GF-D8 (cell line): ENCODE measurements at places on chromosomes 11 and 22.

GRCh38 chr11:75527130-75527529, 1.4 kb upstream of the GDPD5 start:
- DNase-seq: no peak

GRCh38 chr11:7551571-7551970, 37.8 kb downstream of the PPFIBP2 start:
- DNase-seq: no peak

GRCh38 chr11:78338702-78339101, 78.9 kb downstream of the GAB2 start:
- no peak for DNase-seq

DNA sequence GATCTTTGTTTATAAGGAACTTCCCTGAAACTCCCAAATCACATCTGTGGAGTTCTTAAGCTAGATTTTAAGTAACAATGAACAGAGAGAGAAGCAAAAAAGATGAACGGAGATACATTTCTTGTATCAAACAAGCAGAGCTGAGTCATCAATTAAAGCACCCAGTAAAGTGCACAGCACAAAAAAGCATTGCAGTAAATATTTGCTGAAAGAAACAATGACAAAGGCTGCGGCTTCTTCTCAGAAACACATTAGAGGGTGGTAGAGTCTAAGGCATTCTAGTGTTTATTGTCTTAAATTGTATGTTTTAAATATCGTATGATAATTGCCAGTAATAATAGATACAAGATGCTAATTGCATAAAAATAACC, 941.6 kb upstream of the CHORDC1 start:
- no peak for DNase-seq

DNA sequence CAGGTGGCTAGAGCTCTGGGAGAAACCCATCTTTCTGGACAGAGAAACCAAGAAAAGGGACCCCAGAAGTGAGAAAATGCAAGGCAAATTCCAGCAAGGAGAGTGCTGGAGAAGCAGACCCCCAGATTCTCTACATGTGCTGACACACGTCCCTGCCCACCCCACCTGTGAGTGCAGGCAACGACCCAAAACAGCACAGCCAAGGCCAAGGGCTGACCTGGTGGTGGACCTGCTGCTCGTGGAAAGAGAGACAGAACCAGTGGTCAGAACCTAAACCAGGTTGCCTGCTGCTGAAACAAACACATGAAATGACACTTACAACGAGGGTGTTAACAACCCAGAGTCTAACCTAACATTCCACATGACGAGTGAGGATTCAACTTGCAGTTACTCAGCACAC, 24.6 kb downstream of the TRMU start:
- DNase-seq: no peak

- DNase-seq: no peak
Measured at GRCh38 chr11:43688394-43688793, 7.9 kb downstream of the HSD17B12 start.

GRCh38 chr22:27463121-27463660, 338.4 kb downstream of the MN1 start:
- DNase-seq: no peak

GRCh38 chr11:118918128-118918685, 7.5 kb downstream of the BCL9L start:
- no peak for DNase-seq

GRCh38 chr11:116189408-116190170, 583.2 kb downstream of the BUD13 start:
- DNase-seq: no peak

DNA sequence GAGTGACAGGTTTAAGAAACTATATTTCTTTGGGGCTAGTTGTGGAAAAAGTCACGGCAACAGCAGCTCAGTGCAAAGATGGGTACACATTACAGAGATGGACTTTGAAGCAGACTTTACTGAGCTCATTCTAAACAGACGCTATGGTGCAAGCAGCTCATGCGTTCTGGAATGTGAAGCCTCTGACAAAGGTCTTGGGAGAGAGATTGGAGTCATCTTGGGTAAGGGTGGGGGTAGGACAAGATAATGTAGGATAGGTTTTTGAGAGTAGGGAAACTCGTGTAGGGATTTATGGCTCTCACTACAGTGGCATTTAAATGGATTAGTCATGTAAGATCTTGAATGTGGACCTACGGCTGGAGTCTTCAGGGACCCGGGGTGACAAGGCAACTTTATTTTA, 36.2 kb upstream of the CLMP start:
- no peak for DNase-seq

GRCh38 chr22:49437356-49437755, 390.3 kb downstream of the BRD1 start:
- DNase-seq: no peak

GRCh38 chr22:25485626-25486545, 78.6 kb upstream of the GRK3 start:
- no peak for DNase-seq

GRCh38 chr22:29722587-29722986, 2.8 kb downstream of the CABP7 start:
- DNase-seq: no peak

GRCh38 chr22:37476389-37477329, 9.5 kb downstream of the MFNG start:
- DNase-seq: no peak

DNA sequence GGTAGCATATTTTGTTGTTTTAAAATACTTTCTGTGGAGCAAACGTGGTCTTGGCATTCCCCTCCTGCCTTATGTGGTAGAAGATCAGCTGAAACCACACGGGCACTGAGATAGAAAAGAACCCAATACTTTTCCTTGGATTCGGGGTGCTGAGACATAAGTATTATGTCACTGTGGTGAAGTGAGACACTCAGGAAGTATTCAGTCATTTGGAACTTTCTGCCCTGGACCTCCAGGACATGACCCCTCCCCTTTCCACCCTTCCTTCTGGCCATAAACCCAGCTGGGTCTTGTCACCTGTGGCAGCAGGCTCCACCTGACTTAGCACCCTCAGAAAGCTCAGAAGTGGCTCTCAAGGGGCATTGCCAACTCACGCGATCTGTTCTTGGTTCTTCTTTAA, 123.4 kb downstream of the SWAP70 start:
- no peak for DNase-seq
